Posterior vena cava (tissue), 2 donors: ENCODE measurements at places on chromosomes 7 and 10. TPM values are rescaled to one million over a fixed set of nuclear protein-coding genes. Genes with fewer than 3 reads are reported as not detected.

Gene IKZF1
- total RNA-seq = 13.7 TPM

DNA sequence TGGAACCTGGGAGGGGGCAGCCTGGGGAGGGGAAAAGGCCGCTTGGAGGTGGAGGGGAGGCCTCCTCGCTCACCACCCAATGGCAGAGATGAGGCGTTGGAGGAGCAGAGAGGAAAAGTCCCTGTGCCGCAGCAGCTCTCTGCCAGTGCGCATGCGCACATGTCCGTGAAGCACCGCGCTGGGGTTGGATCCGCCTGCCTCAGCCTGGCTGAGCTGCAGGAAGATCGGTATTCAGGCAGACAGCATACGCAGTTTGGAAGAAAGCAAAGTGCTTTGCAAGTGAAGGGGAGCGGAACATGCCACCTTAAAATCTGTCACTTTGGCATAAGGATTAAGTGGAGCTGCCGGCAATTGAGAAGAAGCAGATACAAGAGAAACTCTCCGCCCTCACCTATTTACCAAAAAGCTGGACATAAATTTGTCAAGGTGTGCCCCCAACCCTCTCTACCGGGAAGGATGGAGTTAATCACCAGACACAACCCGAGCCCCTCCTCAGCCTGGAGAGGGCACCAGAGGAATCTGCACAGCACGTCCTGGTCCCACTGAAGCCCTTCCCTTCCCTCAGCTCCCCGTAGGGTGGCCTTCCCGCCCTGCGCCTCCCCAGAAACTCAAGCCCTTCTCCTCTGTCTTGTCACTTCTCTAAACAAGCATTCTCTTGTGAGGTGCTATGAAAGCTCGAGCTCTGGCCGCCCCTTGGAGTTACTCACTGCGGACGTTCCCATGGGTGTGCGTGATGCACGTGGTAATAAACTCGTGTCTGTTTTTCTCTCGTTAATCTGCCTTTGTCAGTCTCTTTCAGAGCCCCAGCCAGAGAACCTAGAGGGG is 32.2 kb upstream of the TMEM72 start:
- peak; percentile 96 for DNase-seq

Gene OR9A4
- total RNA-seq = not detected

GRCh38 chr10:51325649-51326048 is 251.4 kb downstream of the PRKG1 start:
- no peak for DNase-seq

DNA sequence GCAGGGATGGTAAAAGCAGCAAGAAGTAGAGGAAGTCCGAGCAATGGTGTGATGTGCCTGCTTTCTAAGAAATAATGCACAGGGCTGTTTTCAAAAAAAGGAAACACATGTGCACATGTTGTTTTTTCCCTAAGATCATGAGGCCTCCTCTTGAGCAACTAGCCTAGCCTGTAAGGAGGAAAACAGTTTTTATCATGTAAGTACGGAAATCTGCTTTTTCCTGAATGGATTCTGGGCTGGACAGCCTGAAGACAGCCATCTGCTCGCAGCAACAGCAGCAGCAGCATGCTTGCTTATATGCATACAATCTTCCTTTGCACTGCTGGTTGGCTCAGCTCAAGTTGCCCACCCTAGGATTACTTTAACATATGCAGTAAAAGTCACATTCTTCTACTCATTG is 87.1 kb downstream of the HIBADH start:
- DNase-seq = peak; percentile 54

GRCh38 chr10:21807180-21807579 is 196.3 kb downstream of the DNAJC1 start:
- no peak for DNase-seq

Gene PDE1C
- 51.3 TPM for total RNA-seq

DNA sequence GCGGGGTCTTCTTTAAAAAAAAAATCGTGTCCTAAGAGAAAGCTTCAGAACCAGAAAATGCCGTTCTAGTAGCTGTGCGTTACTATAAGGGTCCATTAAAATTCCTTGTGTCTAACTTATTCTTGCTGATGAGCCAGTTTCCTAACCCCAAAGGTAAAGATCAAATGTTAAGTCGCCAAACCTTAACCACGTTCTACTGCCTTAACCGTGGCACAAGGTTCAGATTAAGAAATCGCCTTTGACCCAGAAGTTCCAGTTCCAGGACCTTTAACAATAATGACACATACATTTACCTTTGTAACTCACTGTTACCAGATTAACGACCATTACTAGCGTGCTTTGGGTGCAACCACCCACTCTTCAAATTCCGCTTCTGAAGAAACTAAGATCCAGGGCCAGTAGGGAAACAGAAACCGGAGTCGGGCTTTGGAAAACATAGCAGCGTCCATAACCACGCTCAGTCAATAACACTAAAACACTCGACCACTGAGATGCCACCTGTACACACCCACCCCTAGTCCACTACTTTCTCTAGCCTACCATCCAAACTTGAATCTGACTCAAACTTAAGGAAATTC is 620 bp downstream of the BET1 start:
- DNase-seq = no peak

DNA sequence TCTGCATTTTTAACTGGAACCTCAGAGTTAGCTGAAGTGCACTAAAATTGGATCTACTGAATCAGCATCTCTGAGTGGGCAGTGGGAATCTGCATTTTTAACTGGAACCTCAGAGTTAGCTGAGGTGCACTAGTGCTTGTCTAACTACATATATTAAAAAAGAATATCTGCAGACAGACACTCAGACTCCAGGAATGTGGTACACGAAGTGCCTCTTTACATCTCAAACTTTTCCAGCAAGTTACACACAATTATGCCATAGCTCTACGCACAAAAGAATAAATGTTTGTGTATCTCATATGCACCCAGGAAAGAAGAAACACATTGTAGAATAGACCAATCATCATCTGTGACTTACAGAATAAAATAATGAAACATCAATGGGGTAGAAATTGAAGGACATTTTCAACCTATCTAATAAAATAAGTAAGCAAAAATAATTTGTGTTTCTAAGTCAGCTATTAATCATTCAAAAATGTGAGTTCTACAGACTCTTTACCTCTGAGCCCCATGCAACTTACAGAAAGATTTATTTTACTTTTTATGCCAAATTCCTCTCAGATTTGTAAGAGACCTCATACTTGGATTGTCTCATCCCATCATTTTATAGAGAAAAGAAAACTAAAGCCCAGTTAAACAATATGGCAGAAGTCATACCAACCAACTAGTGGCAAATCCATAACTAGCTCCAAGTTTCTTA is 28.3 kb downstream of the PPP1R3A start:
- no peak for DNase-seq

Gene CBX3
- total RNA-seq = 94.8 TPM

Gene URGCP
- total RNA-seq = 27.9 TPM

GRCh38 chr10:102408131-102408727 is 10.4 kb downstream of the PSD start:
- DNase-seq = no peak

DNA sequence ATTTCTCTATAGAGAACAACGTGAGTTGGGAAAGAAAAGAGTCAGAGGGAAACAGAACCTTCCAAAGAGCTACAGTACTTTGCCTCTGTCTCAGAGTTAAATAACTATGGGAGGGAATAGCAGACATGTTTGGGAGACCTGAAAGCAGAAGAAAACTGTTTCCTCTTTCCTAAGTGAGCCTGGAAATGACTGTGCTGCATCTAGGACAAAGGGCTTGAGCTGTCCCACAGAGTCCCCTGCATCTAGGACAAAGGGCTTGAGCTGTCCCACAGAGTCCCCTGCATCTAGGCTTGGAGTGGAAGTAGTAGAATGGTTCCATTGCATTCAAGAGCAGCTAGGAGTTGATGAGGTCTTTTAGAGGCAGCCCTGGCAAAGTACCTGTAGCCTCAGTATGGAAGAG is 149.7 kb downstream of the DKK1 start:
- no peak for DNase-seq

- DNase-seq = no peak
Measured at GRCh38 chr7:6460303-6460702, 12.5 kb upstream of the DAGLB start.

Gene ASB13
- total RNA-seq = 19.7 TPM

DNA sequence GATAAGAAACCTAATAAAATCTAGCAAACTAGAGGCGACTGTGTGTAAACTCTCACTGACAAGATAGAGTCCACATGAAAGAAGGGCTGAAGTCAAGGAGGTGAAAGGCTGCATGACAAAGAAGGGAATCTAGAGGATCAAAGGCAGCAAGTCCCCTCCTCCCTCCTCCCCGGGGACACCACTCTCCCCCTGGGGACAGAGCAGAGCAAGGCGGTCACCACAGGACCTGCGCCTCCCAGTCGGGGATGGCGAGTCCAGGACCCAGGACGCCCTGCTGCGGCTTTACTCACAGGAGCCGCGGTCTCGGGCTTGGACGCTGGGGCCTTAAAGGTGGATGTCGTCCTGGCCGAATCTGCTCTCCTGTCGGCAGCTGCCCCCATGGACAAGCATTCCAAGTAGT is 22.4 kb downstream of the BRI3 start:
- no peak for DNase-seq

Gene HECTD2
- 19.7 TPM for total RNA-seq

DNA sequence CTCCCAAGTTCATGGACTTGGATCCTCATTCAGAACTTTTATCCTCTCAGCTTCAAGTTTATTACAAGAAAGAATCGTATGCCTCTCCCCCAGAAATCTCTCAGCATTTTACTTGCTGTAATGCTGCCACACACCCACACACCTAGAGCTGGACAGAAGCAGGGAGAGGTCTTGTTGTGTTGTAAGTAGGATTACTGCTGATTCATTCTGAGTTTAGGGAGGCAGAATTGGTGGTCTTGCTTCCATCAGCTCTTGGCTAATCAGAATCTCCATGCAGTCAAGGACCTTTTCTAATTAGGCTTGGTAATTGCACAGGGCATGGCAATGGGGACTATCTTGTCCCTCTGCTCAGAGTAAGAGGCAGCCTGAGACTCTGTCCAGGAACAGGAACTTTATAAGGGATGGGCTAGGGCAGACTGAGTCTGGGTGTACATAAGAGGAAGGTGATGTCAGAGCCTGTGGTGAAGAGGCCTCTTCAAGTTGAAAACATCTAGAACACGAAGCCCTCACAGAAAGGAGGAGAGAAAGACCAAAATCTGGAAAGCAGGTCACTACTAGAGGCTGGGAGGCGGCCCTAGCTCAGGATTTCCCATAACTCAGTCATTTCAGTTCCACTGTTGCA is 7.0 kb upstream of the PTPRE start:
- DNase-seq = no peak

DNA sequence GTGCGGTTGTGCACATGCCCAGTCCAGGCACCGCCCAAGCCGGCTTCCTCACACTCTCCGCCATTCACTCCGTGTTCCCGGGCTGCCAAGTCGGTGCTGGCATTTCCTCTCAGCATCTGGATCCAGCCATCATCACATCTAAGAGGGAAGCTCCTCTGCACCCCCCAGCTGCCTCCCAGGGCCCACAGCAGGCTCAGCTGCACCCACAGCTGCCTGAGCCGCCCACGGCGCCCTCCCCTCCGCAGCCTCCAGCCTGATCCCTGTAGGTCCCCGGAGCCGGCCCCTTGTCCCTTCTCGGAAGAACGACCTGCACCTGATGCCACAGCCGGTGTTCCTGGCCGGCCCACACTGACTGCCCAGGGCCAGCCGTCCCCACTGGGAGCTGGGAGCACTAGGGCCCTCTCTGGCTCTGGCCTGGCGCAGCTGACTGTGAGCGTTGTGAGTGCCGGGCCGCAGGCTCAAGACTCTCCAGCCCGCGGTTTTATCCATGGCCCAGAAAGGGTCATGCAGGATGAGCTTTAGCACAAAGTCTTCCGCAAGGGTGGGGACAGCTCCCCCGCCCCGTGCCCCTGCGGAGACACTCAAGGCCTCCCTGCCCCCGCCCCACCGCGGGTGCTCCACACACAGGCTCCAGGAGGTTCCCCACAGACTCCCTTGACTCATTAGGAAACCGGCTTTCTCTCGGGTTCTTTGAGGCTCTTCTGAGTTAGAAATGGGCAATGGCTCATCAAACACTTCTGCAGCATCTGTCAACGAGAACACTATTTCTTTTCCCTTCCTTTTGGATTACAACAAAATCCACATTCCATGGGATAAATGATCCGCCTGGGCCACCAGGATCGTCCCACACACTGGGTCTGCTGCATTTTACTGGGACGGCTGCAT is 31.2 kb downstream of the CFAP46 start:
- DNase-seq = peak; percentile 74

GRCh38 chr10:63421591-63421990 is 44.2 kb downstream of the JMJD1C start:
- no peak for DNase-seq

Gene GPRIN2
- not detected for total RNA-seq

DNA sequence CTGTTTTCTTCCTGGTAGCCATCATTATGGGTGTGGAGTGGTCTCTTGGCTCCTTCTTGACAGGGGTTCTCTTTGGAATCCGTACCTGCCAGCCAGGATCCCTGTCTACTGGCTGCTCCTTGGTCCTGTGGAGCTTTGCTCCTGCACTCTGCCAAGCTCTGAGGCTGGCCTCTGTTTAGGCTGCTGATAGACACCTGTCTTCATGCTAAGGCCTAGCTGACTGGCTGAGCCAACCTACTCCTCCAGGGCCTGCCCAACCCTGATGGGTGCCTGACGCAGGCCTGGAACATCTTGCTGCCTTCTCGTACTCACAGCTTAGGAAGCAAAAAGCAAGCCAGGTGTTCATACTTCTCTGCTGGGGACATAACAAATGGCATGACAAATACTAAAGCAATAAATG is 333.6 kb upstream of the ZNF32 start:
- DNase-seq = peak; percentile 35

- DNase-seq = no peak
Measured at GRCh38 chr10:130606001-130606405, 469.8 kb downstream of the GLRX3 start.

- no peak for DNase-seq
Measured at GRCh38 chr7:86963599-86964230, 95.7 kb downstream of the ELAPOR2 start.

DNA sequence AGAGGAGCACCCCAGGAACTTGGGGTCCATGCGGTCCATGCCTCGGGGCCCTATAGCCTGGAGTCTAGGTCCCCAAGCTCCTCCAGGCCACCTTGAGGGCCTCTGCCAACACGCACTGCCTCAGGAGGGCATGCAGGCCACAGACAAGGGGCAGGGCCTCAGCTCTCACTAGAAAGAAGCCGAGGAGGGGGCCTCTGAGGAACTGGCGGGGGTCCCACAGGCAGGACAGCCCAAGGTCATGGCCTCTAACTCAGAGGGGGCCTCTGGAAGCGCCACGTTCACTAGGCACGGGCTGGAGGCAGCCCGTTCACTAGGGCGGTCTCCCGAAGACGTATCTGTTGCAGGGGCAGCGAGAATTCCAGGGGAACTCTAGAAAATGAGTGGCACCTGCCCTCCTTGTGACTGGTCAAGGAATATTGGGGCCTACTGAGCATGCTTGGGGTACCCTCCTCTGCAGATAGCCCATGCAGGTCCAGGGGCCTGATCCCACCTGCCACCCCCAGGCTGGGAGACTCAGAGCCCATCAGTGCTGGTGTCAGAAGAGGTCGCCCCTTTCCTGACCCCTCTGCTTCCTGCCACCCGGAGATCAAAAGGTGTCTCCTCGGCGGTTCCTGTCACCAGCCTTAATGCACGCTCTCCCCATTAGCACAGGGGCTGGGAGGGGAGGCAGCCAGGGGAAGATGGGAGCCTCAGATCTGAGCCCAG is 86.7 kb upstream of the RET start:
- DNase-seq = peak; percentile 67

GRCh38 chr7:76509931-76510877 is at the start of gene UPK3B:
TSS of gene UPK3B (plus strand) at chr7:76510552. CDS start at chr7:76510653, 101 bp downstream.
- DNase-seq = peak; percentile 81
